Adrenal gland (tissue), 19 donors: ENCODE measurements at places on chromosomes 1 and 21. TPM values are rescaled to one million over a fixed set of nuclear protein-coding genes. Genes with fewer than 3 reads are reported as not detected.

ZNF697 gene
- total RNA-seq, result 4.9 TPM

GADD45A gene
- total RNA-seq, result 16.0 TPM

SYTL1 gene
- 0.46 TPM for total RNA-seq

MX1 gene
- 26.0 TPM for total RNA-seq

FASLG gene
- not detected for total RNA-seq

C8A gene
- not detected for total RNA-seq

- no peak for DNase-seq
- H3K36me3 ChIP-seq, result no peaks in the 10 kb centered on the region
- no peak overlapping the region for H3K27ac ChIP-seq
- no peaks in the 10 kb centered on the region for H3K27me3 ChIP-seq
Measured at GRCh38 chr1:66502086-66502485, 31.9 kb upstream of the SGIP1 start.

DNA sequence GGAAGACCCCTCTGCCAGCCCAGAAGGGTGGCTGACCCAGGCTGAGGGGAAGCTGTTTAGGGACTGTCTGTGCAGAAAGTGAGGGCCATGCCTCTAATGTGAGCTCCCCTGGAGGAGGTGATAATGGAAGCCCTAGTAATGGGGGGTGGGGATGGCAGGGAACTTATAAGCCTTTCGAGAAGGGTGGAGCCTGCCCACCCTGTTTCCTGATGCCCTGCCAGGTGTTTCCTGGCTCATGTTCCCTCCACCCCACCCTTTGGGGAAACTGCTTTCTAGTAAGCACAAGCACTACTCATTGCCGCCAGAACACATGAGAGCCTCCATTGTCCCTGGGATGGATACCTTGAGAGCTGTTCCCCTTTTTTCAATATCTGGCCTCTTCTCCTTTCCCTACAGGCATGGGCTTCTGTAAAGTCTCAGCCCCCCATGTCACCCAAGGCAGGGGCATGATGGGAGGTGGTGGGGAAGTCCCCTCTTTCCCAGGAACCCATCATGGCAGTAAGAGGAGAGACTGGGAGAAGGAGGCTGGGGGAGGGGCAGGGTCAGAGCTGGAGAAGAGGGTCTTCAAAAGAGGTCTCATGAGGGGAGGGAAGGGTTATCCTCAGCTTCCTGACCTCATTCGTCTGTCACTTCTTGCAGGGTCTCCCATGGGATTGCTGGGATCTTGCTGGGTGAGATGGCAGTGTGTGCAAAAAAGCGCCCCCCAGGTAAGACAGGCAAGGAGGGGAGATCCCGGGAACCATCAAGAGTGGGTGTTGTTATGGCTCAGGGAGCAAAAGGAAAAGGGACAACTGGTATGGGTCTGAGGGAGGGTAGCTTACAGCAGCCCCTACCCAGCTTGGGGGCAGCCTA, 2.4 kb downstream of the ATP8B2 start:
- no peak for DNase-seq
- H3K27me3 ChIP-seq, result no peaks in the 10 kb centered on the region
- H3K4me3 ChIP-seq, result peak overlapping the region; percentile 97
- H3K36me3 ChIP-seq, result no peaks in the 10 kb centered on the region
- H3K4me1 ChIP-seq, result peaks cover 43% of the 10 kb centered on the region

DNA sequence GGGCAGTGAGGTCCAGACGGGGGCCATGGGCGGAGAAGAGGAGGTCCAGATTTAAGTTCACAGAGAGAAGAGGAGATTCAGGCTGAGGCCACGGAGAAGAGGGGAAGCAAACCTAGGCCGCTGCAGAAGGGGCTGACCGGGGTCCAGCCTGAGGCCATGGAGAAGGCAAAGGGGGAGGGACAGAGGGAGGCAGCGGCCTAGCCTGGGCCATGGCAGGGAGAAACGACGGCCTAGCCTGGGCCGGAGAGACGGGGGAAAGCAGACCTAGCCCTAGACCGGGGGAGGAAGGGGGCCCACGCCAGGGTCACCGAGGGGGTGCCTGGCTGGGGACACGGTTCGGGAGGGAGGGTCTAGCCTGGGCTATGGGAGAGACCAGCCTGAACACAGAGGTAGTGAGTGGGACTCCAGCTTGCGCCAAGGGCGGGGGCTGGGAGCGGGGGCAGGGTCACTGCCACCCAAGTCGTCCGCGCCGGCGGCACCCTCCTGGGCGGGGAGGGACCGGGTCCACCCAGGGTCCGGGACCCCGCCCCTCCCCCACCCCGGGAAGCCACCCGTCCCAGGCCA, 459 bp downstream of the CAPZB start:
- H3K27me3 ChIP-seq, result no peaks in the 10 kb centered on the region
- peak overlapping the region; percentile 90 for H3K4me3 ChIP-seq
- H3K36me3 ChIP-seq, result no peaks in the 10 kb centered on the region
- H3K4me1 ChIP-seq, result peaks cover 20% of the 10 kb centered on the region

DNA sequence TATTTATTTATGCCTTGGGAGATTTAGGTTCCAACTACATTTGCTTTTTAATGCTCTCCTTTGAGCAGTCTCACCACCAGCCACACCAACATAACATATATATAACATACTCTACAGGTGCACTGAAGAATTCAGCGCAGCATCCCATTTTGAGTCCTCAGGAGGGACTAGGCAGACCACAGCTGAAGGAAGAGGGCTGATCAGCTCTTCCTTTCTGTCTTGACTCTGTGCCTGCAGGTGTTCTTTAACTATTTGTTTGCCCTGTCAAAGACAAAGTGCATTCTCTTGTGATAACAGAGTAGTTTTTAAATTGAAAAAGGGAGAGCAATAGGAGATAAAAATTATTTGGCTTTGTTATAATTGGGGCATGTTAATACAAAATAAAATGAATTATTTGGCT, 17.0 kb downstream of the HIPK1 start:
- no peaks in the 10 kb centered on the region for H3K27me3 ChIP-seq
- no peak overlapping the region for H3K4me3 ChIP-seq
- H3K36me3 ChIP-seq, result no peaks in the 10 kb centered on the region
- peaks cover 41% of the 10 kb centered on the region for H3K4me1 ChIP-seq

- no peaks in the 10 kb centered on the region for H3K36me3 ChIP-seq
- no peak for DNase-seq
- H3K4me3 ChIP-seq, result no peak overlapping the region
- H3K4me1 ChIP-seq, result no peaks in the 10 kb centered on the region
- H3K27ac ChIP-seq, result no peak overlapping the region
Measured at GRCh38 chr21:33237486-33237885, 7.7 kb downstream of the IFNAR2 start.

DNA sequence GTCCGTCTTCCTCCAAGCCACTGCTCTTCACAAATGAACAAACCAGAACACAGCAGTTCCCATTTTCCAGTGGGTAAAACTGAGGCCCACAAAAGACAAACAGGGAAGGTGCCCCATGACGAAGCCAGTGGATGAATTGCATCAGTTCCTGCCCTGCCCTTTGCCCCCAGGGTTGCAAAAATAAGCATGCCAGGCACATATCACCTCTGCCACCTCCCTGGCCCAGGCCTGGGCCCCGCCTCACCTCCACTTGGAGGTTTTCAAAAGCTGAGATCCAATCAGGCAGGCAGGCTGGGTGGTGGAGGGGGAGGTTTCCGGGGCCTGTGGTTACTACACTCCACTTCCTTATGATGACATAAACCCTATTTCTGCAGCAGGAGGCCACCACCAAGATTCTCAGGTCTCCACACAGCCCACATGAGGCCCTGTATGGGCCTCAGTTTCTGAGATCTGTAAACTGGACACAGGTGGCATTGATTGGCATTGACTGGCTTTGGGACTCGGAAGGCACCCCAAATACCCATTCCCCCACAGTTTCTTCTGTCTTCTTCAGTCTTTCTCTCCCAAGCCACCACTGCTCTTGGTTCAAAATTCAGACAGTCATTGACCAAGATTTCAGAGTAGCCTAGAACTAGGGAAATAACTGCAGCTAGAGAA, 4.1 kb downstream of the KIF21B start:
- no peak overlapping the region for H3K27ac ChIP-seq
- peaks cover 5% of the 10 kb centered on the region for H3K4me1 ChIP-seq
- DNase-seq, result no peak
- H3K4me3 ChIP-seq, result no peak overlapping the region
- H3K27me3 ChIP-seq, result no peaks in the 10 kb centered on the region
- H3K36me3 ChIP-seq, result no peaks in the 10 kb centered on the region

- H3K27ac ChIP-seq, result no peak overlapping the region
- H3K4me1 ChIP-seq, result peaks cover 3% of the 10 kb centered on the region
- H3K4me3 ChIP-seq, result no peak overlapping the region
- H3K36me3 ChIP-seq, result peaks cover 17% of the 10 kb centered on the region
Measured at GRCh38 chr1:77739235-77739634, 20.4 kb downstream of the USP33 start.

DNA sequence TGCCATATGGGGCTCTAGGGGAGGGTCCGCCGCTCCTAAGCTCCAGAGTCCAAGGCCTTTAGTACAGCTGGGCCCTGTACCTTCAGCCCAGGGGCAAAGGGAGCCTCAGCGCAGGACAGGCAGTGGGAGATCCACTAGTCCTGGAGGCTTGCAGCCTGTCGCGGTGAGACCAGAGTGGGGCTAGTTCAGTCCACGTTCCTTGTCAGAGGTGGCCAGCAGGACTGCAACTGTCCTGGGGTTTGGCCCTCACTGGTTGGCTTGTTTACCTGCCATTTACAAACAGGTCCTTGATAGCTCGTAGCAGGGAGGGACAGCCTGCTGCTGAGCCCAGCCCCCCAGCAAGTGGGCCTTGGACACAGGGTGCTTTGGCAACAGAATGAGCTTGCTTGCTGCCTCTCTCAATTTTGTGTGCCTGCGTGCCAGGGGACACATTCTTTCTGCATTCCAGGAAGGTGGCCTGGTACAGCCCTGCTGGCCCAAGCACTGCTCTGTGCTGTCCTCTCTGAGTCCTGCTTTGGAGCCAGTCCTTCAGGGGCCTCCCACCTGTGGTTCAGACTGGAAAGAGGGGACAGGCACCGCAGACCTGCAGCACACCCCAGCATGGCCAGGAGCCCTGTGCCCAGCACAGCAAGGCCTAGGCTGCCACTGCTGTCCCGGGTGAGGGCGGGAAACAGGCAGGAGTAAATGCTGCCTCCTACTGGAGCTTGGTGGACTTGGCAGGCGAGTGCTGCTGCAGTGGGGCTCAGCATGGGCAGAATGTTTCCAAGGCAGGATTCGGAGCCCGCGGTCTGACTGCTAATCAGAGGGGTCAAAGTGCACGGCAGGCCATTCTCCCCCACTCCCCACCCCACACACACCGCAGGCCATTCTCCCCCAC, 15.2 kb downstream of the H6PD start:
- peak overlapping the region; percentile 96 for H3K27ac ChIP-seq
- H3K4me3 ChIP-seq, result no peak overlapping the region
- DNase-seq, result peak; percentile 94
- peaks cover 72% of the 10 kb centered on the region for H3K4me1 ChIP-seq

DNA sequence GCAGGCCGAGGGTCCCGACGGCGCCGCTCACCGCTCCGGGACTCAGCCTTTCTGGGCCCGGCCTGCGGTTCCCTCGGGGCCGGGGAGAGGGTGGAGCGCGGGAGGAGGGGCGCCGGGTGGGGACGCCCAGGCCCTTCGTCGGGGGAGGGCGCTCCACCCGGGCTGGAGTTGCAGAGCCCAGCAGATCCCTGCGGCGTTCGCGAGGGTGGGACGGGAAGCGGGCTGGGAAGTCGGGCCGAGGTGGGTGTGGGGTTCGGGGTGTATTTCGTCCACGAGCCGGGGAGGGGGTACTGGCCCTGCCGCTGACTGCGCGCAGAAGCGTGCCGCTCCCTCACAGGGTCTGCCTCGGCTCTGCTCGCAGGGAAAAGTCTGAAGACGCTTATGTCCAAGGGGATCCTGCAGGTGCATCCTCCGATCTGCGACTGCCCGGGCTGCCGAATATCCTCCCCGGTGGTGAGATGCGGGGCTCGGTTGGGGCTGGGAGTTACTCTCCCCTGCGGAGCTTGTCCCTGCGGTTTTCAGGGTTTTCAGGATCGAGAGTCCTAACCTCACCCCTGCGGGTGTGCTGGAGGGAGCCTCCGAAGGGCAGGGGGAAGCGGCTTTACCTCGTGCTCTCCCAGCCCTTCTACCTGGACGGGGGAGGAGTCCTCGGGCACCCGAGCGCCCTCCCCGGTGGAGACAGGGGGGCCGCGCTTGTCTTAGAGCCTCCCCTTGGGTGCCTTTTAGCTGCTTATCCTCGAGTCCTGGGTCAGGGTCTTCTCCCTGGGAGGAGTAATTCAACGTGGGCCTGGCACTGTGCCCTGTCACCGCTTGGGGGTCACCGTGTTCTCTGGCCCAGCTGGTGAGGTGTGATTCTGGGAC, 2.1 kb downstream of the SAMD11 start:
- H3K36me3 ChIP-seq, result no peaks in the 10 kb centered on the region
- peak overlapping the region; percentile 61 for H3K4me3 ChIP-seq
- H3K27ac ChIP-seq, result no peak overlapping the region
- DNase-seq, result no peak

- H3K27ac ChIP-seq, result no peak overlapping the region
- no peaks in the 10 kb centered on the region for H3K27me3 ChIP-seq
- no peak for DNase-seq
Measured at GRCh38 chr1:157438146-157438545, 114.2 kb downstream of the FCRL5 start.

DNA sequence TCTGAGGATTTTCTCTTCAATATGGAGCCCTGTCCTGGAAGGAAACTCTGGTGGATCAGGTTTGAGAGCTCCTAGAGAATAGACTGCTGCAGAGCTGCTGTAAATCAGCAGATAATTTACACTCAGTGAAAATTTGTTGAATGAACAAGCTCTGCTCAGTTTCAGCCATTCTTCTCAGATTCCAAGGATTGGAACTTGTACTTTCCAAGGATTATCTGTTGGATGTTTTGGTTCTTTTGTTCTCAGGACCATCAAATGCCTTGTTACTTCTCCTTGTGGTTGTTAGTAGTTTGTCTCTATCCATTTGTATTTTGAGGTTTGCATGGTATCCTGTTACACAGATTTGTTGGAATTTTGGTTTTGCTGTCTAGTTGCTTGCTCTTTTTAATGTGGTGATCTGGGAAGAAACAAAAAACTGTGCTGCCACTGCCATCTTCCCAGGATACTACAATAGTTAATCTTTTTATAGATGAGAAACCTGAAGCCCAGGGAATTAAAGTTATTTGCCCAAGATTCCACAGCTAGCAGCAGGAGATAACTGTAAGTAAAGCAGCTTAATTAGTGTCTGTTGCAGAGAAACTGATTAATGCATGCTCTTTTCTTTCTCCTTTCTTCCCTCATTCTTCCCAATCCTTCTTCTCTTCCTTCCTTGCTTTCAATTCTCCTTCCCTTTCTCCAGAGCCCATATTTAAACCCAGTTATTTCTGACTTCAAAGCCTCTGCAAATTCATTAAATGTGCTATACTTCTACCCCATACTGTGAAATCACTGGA, 21.7 kb upstream of the KIFAP3 start:
- no peaks in the 10 kb centered on the region for H3K4me1 ChIP-seq
- no peak overlapping the region for H3K27ac ChIP-seq
- H3K27me3 ChIP-seq, result no peaks in the 10 kb centered on the region
- H3K36me3 ChIP-seq, result no peaks in the 10 kb centered on the region
- no peak overlapping the region for H3K4me3 ChIP-seq
- DNase-seq, result no peak

DNA sequence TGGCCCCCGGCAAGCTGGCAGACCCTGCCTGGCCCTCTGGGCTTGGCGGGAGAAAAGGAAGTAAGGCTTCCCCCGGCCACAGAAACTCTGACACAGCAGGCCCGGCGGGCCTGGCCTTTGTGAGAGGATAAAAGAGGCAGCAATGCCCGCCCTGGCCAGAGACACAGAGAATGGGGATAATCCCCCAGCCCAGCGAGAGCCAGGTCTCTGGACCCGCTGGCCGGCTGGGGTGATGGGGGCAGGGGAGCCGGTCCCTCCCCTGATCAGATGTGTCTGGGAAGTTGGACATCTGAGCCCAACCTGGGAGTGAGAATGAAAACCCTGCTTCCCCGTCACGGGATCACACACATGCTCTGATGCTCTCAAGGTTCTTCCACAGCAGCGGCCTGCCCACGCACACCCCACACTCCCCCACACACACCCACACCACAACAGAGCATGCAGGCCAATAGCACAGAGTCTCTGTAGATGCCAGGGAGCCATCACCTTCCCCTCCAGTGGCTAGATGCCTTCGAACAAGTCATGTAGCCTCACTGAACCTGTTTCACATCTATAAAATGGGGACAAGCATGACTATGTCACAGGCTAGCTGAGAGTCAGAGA, 4.2 kb downstream of the RSPO1 start:
- no peak overlapping the region for H3K27ac ChIP-seq
- H3K4me3 ChIP-seq, result no peak overlapping the region
- H3K4me1 ChIP-seq, result no peaks in the 10 kb centered on the region
